ENCODE measurements at places on chromosomes 11 and 22.

DNA sequence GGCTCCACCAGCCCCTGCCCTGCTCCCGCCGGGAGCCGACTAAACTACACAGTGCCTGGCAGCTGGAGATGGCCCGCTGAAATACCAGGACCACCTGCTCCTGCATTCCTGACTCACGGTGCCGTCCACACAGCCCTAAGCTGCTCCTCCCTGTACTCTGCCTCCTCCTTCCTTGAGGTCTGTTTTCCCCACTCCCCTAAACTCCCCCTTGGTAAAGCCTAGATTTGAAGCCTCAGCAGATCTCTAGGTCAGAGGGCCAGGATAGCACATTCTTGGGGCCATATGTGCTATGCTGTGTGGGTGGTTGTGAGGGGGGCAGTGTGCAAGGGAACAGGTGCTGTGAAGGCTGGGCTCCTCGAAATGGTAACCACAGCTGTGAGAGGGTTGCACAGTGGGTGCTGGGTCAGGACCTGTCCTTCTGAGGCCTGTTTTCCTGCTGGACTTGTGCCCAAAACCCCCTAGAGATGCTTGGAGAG, 9.7 kb downstream of the LRFN4 start:
- DNase-seq, result no peak

GRCh38 chr22:25630447-25630846, 66.0 kb downstream of the GRK3 start:
- DNase-seq, result no peak

DNA sequence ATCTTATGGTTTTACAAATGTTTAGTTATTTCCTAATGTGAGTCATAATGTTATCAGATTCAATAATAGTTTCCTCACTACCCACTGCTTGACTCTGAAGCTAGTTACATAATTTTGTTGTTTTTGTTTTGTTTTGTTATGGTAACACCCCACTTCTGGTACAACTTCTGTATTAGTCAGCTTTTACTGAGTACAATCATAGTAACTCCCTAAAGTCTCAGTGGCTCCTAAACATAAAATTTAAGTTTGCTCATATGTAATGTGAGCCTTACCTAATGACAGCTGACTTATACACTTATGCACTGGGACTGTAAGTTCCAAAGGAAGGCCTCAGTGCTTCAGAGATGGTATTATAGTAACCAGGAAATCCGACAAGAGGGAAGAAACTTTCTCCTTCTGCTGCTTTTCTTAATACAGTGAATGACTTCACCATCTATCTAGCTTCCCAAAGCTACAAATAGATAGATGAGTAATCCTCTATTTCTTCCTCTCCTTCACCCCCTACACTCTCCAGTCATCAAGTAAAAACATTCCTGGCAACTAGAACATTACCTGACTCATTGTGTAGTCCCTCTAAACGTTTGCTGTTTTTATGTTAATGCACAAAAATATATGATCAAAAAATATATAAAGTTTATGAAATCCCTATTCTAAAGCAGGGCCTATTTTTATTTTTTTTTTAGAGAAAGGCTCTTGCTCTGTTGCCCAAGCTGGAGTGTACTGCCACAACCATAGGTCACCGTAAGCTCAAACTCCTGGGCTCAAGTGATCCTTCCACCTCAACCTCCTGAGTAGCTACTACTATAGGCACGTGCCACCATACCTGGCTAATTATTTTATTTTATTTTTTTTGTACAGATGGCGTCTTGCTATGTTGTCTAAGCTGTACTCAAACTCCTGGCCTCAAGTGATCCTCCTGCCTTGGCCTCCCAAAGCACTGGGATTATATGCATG, 563.0 kb downstream of the SOX6 start:
- no peak for DNase-seq

DNA sequence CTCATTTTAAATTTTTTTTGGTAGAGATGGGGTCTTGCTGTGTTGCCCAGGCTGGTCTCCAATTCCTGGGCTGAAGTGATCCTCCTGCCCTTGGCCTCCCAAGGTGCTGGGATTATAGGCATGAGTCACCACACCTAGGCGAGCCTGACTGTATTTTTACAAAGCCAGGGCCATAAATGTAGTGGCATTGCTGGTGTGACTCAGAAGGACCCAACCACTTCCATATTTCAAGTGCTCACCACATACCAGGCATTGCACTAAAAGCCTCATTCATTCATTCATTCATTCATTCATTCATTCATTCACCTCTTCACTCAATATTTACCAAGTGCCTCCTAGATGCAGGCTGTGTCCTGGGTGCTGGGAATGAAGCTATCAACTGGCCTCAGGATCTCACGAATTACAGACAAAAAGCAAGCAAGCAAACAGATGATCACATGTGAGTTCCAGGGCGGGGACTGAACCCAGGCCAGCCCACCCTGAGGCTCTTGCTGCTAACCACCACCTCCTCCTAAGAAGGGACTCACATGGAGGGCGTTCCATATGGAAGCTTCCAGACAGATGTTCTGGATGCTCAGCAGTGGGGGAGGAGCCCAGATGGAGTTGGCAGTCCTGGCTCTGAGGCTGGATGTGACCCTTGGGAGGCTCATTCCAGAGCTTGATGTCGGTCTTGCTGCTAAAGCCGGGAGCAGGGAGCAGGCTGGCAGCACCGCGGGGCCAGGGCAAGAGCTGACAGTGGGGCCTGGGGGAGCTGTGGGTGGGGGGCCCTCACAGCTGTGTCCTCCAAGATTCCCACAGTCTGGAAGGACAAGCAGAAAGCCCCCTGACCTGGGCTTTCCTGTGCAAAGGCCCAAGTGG, 158.8 kb downstream of the CTTN start:
- no peak for DNase-seq

DNA sequence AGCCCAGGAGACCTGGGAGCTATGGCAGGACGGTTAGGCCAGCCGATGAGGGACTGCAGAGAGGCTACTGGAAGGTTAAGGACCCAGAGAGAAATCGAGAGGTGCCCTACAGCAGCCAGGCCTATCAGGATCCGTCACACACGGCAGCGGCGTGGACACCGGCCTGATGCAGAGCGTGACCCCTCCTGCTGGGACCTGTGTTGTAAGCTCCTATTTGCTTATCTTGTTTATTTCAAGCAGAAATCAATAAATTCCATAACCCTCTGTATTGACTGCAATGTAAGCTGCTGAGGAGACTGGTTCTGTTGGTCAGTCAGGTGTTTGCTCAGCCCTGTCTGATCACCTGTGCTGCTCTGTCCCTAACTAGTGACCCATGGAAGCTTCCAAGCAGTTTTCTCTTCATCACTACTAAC, 39.9 kb downstream of the PPP2R1B start:
- no peak for DNase-seq

GRCh38 chr22:38164551-38164918, 17.1 kb downstream of the PLA2G6 start:
- no peak for DNase-seq

DNA sequence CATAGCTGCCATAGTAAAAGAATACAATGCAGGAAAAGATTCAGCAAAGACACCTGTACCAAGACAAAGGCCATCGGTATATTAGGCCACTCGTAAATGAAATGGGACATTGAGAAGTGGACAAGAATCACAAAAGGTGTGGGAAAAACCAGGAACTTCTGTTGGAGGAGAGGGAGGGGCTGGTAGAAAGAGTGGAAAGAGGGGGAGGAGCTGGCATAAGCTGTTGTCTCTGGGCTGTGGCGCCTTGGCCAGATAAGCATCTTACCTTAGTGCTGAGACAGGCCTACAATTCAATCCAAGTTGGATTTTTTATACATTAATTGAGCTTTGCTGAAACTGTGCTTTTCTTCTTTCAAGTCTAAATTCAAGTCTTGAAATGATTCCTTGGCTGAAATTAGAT, 37.1 kb downstream of the ZNF202 start:
- no peak for DNase-seq

GRCh38 chr11:35825386-35825785, 118.5 kb upstream of the LDLRAD3 start:
- DNase-seq, result no peak

GRCh38 chr11:61413496-61413895, 16.3 kb downstream of the CPSF7 start:
- no peak for DNase-seq

DNA sequence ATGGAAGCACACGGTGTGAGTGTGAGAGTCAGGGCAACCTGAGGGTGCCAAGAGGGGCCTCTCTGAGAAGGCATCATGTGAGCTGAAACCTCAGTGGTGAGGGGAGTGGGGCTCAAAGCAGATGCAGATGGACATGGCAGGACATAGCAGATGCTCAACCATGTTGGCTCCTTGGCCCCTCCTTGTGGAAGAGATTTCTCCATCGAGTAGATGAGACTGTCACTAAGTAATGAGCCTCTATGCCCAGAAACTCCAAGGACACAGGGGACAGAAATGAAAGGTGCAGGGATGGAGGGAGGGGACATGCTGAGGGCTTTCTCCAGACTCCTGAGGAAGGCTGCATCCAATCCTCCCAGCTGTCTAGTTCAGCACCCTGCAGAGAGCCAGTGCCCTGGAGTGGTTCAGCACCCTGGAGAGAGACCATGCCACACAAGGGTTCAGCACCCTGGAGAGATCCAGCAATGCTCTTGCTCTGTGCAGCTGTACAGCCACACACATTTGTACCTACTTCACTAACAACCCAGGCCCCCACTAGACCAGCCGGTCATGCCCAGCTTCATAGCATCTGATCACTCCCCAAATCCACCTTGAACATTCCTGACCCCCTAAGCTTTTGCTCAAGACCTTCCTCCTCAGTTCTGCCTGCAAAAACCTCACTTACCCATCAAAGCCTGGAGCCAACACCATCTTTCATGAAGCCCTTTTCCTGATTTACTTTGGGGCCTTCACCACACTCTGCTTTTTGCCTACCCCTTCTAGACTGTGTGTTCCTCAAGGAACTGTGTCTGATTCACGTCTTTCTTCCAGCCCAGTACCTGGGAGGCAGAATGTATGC, 252.0 kb downstream of the CTTN start:
- no peak for DNase-seq

GRCh38 chr11:35144806-35145205, 5.8 kb downstream of the CD44 start:
- no peak for DNase-seq

- no peak for DNase-seq
Measured at GRCh38 chr22:30309951-30310741, 16.6 kb downstream of the TBC1D10A start.

DNA sequence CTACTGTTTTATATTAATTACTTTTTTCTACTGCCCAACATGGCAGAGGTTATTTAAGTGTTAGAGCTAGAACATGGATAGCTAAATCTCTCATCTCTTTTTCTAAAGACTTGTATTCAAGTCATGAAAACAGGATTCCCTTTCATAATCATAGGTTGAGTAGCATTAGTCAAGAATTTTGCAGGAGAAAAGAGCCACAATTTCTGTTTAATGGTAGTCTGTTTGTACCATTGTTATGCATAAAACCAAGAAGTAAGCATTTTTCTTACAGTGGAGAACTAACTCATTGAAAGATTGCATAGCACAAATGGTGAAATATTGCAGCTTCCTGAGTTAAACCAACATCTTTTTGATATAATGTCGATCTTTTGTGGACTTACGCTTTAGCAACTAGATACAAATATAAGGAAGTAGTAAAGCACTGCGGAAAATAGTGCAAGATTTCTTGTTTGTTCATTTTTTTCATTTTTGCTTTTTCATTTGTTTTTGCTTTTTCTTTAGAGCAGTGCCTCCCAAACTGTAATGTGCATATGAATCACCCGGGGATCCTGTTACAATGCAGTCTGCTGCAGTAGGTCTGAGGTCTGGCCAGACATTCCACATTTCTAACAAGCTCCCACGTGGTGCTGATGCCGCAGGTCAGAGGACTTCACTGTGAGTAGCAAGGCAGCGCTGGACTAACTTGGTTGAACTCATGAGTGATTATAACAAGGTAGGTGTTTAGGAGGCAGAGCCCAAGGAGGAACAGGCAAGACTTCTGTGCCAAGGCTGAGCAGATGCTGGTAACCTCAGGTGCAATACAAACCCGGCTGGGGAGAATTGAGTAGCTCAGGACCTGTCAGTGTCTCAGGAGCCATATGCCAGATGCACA, 4.6 kb downstream of the ETS1 start:
- DNase-seq, result no peak

DNA sequence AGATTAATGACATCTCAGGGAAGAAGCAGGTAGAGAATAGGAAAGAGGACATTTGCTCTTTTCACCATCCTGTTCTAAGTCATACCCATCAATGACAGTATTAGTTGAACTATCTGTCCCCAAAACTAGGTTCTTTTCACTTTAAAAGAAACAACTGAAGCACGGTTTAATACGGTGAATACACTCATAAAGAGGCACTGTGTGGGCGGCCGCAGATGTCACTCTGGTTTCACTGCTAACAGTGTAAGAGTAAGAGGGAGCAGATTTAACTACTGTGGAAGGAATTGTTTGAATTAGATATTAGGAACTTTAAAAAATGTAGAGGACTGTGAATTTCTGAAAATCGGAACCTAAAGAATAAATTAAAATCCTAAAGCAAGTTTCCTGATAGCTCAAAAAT, 49.5 kb downstream of the VSIG10L2 start:
- no peak for DNase-seq

- DNase-seq, result no peak
Measured at GRCh38 chr11:35479731-35480130, 45.7 kb downstream of the PAMR1 start.

DNA sequence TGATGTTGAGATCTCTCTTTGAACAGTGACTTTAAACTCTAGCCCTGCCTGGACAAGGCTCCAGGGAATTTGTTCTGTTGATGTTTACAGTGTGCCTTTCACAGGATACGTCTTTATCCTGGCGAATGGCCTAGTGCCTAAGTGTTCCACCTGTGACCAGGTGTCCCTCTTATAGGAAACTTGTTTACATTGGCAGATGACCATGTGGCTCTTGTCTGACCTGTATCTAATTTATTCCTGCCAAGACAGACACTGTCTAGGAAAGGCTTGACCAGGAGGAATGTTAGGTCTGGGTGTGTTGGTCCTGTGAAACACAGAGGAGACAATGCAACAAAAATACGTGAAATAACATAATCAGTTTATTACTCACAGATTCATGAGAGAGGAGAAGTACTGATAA, 875.6 kb downstream of the METTL15 start:
- no peak for DNase-seq

- DNase-seq, result no peak
Measured at GRCh38 chr11:66409226-66409625, 11.6 kb upstream of the NPAS4 start.

DNA sequence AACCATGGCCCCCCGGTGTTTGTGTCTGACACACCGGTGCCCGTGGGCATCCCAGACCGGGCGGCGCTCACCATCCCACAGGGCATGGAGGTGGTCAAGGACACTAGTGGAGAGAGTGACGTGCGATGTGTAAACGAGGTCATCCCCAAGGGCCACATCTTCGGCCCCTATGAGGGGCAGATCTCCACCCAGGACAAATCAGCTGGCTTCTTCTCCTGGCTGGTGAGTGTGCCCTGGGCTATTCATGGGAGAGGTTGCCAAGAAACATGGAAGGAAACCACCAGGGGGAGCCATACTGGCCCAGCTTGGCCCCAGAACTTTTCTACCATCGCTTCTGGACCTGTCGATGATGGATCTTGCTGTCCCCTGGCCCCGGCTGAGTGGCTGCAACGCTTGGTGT, 36.5 kb downstream of the PRDM11 start:
- DNase-seq, result no peak

Data from stimulated activated CD8-positive, alpha-beta memory T cell treated with anti-CD3 and anti-CD28 coated beads, Interleukin-12 subunit alpha, Interleukin-12 subunit beta, amount 100 ng/mL, for 1 hour (primary cell).